ENCODE measurements at places on chromosomes 5 and 9. TPM values are rescaled to one million over a fixed set of nuclear protein-coding genes. Genes with fewer than 3 reads are reported as not detected.
A peak's percentile ranks its signal among the peaks of the same experiment; 100 is the strongest.

DNA sequence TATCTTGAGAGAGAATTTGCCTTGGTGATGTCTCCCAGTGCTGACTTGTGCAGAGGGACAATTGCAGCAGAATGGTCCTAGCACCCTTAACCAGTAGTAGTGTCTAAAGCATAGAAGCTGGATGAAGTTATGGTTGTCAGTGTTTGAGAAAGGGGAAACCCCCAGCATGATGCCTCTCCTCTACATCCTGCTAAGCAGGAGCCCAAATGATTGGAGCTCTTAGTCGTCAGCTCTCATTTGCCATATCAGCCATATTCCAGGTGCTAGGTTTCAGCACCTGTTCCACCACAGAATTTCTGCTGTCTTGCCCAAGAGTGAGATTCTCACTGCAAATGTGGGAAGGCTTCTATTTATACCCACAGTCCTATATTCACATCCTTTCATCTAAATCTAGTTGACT lies 43.7 kb upstream of the RFX3 start:
- no peaks in the 10 kb centered on the region for H3K36me3 ChIP-seq
- no peaks in the 10 kb centered on the region for H3K4me1 ChIP-seq
- no peak overlapping the region for H3K27ac ChIP-seq
- H3K4me3 ChIP-seq, result no peak overlapping the region
- H3K27me3 ChIP-seq, result no peaks in the 10 kb centered on the region

DNA sequence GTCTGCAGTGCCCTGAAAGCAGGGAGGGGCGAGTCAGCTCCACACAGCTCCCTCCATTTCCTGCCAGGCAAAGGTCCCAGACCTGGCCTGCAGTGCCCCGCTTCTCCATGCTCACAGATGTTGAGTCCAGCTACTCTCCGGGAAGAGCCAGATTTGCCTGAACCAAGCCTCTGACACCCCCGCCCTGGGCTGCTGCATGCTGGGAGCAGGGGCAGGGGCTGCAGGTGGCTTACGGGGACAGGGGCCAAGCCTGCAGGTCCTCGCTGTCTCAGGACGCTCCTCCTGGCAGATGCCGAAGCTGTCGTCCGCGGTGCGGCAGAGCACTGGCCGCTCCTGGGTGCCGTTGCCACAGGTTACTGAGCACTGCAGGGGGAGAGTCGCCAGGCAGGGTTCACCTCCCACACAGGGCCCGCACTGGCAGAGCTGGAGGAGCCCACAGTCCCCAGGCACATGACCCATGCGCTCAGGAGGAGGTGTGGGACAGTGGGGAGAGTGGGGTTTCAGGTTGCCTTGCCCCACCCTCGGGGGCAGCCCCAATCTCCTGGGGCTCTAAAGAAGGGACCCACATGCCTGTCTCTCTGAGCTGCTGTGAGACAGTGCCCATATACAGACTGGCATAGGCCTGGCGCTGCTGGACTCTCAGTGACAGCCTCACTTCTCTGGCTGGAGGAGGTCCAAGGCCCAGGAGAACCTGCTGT lies 62.4 kb downstream of the ZNF354C start:
- no peak overlapping the region for H3K4me3 ChIP-seq
- H3K27ac ChIP-seq, result no peak overlapping the region
- no peak for DNase-seq

GRCh38 chr9:96088510-96088909 lies 213.0 kb downstream of the ERCC6L2 start:
- no peak for DNase-seq
- no peak overlapping the region for H3K4me3 ChIP-seq
- no peaks in the 10 kb centered on the region for H3K4me1 ChIP-seq
- no peak overlapping the region for H3K27ac ChIP-seq
- no peaks in the 10 kb centered on the region for H3K27me3 ChIP-seq

- no peak overlapping the region for H3K4me3 ChIP-seq
- no peaks in the 10 kb centered on the region for H3K27me3 ChIP-seq
- H3K36me3 ChIP-seq, result no peaks in the 10 kb centered on the region
Observed at GRCh38 chr5:152329761-152330283, 75.3 kb downstream of the NMUR2 start.

DNA sequence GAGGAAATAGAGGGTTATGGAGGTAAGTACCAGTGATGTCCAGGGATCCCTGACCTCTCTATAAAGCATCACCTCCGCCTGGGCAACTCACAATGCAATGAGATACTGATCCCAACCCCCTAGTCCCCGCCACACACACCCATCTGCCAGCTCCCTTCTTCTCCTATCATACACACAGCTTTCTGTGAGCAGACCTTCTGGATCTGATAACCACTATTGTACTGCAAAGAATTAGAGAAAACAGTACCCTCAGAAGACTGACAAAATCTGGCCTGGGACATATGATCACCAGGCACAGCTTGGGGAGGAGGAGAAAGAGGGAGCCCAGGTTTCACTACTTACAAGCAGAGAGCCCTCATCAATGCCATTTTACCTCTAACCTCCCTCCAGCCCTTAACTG lies 249.0 kb downstream of the SEC61B start:
- no peaks in the 10 kb centered on the region for H3K4me1 ChIP-seq
- H3K27me3 ChIP-seq, result no peaks in the 10 kb centered on the region
- H3K36me3 ChIP-seq, result no peaks in the 10 kb centered on the region
- H3K4me3 ChIP-seq, result no peak overlapping the region
- H3K27ac ChIP-seq, result no peak overlapping the region
- DNase-seq, result no peak

- no peaks in the 10 kb centered on the region for H3K4me1 ChIP-seq
- no peak for DNase-seq
- H3K4me3 ChIP-seq, result no peak overlapping the region
Observed at GRCh38 chr5:110665184-110665726, 61.2 kb downstream of the TMEM232 start.

DNA sequence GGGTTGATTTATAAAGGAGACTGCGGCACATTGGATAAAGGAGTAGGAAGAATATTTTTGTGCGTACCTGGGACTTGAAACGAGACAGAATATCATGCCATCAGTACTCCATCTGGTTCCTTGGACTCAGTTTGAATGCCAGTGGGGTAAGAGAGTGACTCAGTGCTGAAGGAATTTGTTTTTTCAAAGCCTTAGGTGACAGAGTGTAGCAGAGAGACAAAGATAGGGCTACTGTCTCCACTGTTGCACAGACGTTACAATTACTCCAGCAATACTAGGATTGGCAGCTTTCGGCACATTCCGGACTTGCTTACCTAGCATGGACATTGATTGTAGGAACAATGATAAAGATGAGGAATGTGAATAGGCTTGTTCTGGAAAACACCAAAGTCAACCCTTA lies 250.7 kb downstream of the KCTD16 start:
- no peak overlapping the region for H3K4me3 ChIP-seq
- no peak overlapping the region for H3K27ac ChIP-seq
- 0 out of 2 replicates have a peak, but pooled peaks cover 3% of the 10 kb centered on the region for H3K4me1 ChIP-seq
- H3K36me3 ChIP-seq, result no peaks in the 10 kb centered on the region
- H3K27me3 ChIP-seq, result no peaks in the 10 kb centered on the region

GRCh38 chr5:119019949-119020348 lies 31.6 kb upstream of the DTWD2 start:
- H3K36me3 ChIP-seq, result no peaks in the 10 kb centered on the region
- no peaks in the 10 kb centered on the region for H3K27me3 ChIP-seq
- DNase-seq, result peak; percentile 2

- H3K4me1 ChIP-seq, result peaks cover 12% of the 10 kb centered on the region
- no peaks in the 10 kb centered on the region for H3K27me3 ChIP-seq
- H3K36me3 ChIP-seq, result no peaks in the 10 kb centered on the region
- H3K4me3 ChIP-seq, result no peak overlapping the region
Observed at GRCh38 chr5:140190872-140191218, 15.9 kb downstream of the CYSTM1 start.

GRCh38 chr9:93231121-93231694 lies 47.3 kb downstream of the WNK2 start:
- H3K27ac ChIP-seq, result no peak overlapping the region
- DNase-seq, result no peak
- peaks cover 3% of the 10 kb centered on the region for H3K27me3 ChIP-seq
- no peak overlapping the region for H3K4me3 ChIP-seq

The DCTN3 gene
- 130 TPM for total RNA-seq

The SPATA6L gene
- 0.65 TPM for total RNA-seq

The SLC25A46 gene
- 76.2 TPM for total RNA-seq

The BTNL9 gene
- not detected for total RNA-seq

The ANKHD1 gene
- 40.5 TPM for total RNA-seq
